Stimulated activated CD8-positive, alpha-beta memory T cell treated with anti-CD3 and anti-CD28 coated beads, Interleukin-2, amount 100 ng/mL, for 48 hours (primary cell): ENCODE measurements at places on chromosomes 6 and 20.

DNA sequence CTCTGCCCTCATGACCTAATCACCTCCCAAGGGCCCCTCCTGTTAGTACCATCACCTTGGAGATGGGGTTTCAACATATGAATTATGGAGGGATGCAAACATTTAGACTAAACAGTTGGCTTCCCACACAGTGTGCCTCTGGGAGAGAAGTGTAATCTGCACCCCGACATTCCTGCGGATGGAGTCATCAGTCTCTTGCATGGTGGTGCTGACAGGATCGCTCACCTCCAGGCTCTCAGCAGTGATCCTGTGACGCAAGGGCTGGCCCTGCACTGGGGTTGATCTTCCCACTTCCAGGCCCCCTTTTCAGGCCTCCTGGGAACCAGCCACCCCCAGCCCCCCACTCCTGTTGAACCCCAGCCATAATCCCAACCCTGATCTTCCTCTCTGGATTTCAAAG, 16.0 kb upstream of the PI16 start:
- DNase-seq: no peak

GRCh38 chr6:150666071-150666470, 66.4 kb downstream of the PLEKHG1 start:
- DNase-seq: no peak

- DNase-seq: no peak
Measured at GRCh38 chr6:166500246-166500645, 86.2 kb downstream of the RAMACL start.

GRCh38 chr20:47876311-47877088, 91.2 kb upstream of the SULF2 start:
- DNase-seq: no peak

GRCh38 chr6:45462190-45463134, 84.7 kb upstream of the SUPT3H start:
- no peak for DNase-seq

- no peak for DNase-seq
Measured at GRCh38 chr6:137780447-137781034, 86.5 kb upstream of the TNFAIP3 start.

DNA sequence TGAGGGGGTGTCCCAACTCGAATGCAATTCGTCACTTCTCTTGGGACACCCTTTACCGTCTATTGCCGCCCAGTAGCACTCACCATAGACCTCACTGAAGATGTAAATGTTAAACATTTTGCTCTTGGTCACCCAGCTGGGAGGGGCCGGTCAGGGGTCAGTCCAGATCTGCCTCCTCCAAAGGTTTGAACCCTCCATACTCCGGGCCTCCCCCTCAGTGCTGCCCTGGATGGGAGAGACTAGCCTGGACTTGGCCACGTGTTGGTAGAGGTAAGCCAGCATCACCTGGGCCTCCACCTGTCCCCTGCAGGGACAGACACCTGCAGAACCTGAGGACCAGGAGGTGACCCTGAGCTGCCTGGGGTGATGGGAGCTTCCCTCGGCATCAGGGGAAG, 5.0 kb upstream of the MYT1 start:
- DNase-seq: no peak

GRCh38 chr6:16753341-16753740, 7.9 kb downstream of the ATXN1 start:
- no peak for DNase-seq

DNA sequence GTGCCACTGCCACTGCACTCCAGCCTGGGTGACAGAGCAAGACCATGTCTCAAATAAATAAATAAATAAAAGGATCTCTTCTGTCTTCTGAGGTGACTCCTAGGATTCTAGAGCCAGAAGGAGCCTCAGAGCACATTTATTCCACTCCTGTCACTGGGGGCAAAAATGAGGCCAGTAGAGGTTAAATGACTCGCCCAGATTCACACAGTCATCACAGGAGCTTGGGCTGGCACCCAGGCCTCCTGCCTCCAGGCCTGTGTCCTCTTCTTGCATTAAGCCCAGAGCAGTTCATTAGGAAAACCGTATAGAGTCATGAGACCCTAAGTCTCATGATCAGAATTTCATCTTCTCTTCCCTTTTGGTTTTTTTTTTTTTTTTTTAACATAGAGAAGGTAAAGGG, 243.3 kb downstream of the NRN1 start:
- DNase-seq: no peak

DNA sequence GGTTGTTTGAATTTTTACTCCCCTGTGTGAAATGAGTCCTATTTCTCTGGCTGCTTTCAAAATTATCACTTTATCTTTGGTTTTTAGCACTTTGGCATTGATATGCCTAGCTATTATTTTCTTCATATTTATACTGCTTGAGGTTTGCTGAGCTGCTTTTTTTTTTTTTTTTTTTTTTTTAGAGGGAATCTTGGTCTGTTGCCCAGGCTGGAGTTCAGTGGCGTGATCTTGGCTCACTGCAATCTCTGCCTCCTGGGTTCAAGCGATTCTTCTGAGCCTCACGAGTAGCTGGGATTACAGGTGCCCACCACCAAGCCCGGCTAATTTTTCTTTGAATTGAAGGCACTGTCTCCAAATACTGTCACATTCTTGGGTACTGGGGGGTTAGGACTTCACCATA, 40.6 kb downstream of the STXBP5 start:
- DNase-seq: no peak

- DNase-seq: no peak
Measured at GRCh38 chr6:41153451-41153850, 696 bp downstream of the TREML1 start.

DNA sequence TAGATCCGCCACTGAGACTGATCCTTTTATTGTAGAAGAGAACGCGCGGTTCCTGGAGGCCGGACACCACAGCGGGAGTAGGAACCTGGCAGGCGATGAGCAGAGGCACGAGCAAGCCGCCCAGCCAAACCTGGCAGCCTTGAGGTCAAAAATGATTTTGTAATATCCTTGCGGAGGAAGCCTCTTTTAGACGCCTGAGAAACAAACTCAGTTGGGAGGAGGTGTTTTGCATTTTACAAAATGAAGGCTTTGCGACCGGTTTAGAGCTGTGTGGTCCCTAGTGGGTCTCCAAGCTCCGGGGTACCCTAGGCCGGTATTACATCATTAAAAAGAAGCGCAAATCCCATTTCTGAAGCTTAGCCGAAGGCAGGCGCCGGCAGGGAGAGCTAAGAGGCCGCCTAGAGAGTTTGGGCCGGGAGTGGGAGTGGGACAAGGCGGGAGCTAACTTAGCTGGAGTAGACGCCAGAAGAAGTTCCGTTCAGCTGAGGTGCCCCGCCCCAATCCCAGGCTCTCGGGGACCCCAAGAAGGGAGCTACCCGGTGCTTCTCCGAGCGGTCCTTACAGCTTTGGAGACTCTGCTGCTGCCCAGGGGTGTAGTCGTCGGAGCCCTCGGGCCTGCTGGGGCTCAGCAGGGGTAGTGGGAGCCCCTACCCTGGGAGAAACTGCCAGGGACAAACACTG, 1.9 kb upstream of the TBX18 start:
- no peak for DNase-seq
